AG04449 (cell line): ENCODE measurements at places on chromosomes 11 and 22.

DNA sequence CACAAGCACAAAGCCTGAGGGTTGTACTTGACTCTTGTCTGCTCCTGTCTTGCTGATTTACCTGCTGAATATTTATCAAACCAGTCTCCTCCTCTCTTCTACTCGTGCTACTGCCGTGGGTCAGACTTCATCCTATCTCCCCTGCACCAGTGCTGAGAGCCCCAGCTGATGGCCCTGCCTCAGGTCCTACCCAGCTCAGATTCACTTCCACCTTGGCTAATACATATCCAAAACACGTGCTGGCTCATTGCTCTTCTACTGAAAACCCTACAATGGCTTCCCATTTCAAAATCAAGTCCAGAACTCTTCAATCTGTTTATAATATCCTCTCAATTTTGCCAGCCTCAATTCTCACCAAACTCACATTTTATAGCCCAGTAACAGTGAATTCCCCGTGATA is 48.3 kb downstream of the RAB30 start:
- DNase-seq, result no peak

- DNase-seq, result no peak
Measured at GRCh38 chr11:134124660-134125451, 56.0 kb downstream of the JAM3 start.

- no peak for DNase-seq
Measured at GRCh38 chr11:78415338-78415737, 2.3 kb downstream of the GAB2 start.

DNA sequence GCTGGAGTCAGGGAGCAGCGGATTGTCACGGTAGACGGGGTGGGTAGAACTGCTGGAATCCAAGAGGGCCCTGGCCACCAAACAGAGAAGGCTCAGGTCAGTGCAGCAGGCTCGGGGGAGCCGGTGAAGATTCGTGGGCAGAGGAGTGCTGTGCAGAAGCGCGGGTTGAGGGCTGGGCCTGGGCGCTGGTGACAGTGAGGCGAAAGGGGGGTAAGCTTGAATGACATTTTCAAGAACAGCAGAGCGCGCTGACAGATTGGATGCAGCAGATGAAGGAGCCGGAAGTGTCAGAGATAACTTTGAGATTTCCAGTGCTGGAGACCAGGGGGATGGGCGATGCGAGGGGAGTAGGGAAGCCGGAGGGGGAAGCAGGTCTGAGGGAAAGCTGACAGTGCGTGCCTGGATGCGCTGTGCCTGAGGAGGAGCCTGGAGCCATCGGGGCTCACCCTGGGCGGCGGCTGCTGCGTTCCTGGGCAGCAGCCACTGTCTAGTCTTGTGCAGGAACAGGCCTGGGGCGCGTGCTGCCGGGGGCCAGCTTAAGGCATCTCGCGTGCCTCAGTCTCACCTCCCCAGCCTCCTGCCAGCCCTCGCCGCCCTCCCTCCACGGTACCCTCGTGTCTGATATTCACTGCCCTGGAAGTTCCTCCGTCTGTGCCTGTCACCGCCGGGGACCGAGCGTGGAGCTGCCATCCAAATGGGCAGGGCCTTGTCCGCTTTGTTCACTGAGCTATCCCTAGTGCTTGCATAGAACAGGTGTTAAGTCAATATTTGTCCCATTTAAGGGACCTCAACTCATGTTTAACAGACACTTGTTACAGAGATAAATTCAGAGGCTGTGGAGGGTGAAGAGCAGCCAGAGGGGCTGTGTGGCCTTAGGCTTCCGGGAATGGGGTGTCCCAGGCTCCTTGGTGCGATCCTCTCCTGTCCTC is 5.2 kb downstream of the GRIK4 start:
- DNase-seq, result no peak

DNA sequence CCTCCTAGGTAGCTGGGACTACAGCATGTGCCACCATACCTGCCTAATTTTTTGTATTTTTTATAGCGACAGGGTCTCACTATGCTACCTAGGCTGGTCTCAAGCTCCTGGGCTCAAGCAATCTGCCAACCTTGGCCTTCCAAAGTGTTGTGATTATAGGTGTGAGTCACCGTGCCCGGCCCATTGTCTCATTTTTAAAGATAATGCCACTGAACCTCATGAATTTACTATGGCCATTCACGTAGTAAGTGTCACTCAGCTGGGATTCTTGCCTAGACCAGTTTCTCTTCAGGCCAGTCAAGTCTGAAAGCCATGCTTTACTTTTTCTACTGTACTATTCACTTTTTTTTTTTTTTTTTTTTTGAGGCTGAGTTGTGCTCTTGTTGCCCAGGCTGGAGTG is 22.4 kb downstream of the DEPDC5 start:
- no peak for DNase-seq

- no peak for DNase-seq
Measured at GRCh38 chr11:101129203-101129943, at the start of gene PGR. PGR (minus strand) TSS chr11:101129813; CDS start chr11:101129070, 743 bp downstream.

DNA sequence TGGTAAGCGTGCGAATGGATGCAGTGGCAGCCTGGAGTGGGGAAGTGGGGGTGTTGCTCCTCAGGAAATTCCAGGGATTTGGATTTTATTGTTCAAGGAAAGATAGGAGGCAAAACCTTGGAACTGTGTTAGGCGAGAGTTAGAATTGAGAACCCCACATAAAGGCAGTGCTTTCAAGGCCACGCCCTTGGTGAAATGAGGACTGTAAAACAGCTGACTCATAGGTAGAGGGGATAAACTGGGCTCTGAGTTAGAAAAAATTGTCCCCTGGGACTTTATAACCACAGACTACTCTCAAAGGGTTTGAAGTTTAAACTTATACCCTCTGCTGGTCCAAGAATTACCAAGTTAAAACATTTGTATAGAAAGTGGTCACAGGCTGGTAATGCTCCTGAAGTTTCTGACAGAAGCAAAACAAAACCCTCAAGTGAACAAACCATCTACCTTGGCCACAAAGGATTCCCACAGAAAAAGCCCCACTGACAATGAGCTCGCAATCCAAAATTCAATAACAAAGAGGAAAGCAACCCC is 250.3 kb upstream of the TBCEL start:
- no peak for DNase-seq

DNA sequence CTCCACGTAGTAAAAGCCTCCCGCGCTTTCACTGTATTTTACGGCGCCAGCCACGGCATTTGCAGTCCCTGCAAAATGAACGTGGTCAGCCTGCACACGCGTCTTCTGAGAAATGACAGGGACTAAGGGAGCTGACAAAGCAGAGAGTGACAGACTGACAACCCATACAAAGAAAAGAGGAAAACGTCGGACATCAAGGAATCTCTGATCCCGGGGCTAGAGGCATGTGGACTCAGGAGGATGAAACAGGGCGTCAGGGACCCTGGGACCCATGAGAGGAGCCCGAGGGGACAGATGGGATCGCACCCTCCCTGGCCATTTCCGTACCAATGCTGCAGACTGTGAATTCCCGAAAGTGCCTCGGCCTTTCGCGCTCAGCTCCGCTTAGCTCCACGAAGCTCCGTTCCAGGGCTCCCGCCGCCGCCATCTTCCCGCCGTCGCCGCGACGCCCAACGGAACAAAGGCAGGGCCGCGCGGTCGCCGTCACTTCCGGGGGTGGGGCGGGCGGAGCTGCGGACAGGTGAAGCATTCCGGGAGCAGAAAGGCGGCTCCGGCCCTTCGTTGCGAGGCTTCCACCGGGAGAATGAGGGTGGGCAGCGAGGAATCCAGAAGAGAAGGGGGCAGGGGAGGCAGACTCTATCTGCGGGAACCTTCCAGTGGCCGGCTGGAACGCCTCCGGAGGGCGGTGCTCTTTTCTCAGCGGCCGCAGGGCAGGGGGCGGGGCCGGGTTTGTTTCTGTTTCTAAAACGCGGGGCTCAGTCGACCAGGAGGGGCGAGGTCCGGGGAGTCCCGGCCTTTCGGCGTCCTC is at the start of gene NUP160:
NUP160 (minus strand) TSS at position 459 of the 808 bp plus-strand sequence; CDS start at position 427, 32 bp downstream.
- no peak for DNase-seq

- no peak for DNase-seq
Measured at GRCh38 chr11:3962406-3962840, 107.0 kb downstream of the STIM1 start.

- no peak for DNase-seq
Measured at GRCh38 chr11:26676641-26677040, 45.2 kb downstream of the SLC5A12 start.

DNA sequence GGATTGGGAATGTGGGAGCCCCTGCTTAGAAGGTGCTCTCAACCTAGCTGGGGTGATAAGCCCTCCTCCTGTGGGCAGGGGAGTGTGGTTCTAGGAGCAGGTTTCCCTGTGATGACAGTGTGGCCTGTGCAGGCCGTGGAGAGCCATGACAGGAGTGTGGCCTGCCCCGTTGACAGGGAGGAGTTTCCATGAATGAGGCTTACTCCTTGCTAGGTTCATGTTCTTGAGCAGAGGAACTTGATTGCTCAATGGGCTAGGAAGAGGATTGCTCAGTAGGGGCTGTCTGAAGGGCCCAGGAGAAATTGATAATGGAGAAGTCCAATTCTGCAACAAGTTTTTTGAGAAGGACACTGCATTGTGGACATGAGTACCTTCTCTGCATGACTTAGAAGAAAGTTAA is 92.0 kb downstream of the PPP6R3 start:
- DNase-seq, result no peak

- no peak for DNase-seq
Measured at GRCh38 chr11:118002541-118003423, 16.6 kb downstream of the IL10RA start.

- no peak for DNase-seq
Measured at GRCh38 chr11:70854201-70854600, 398.2 kb downstream of the SHANK2 start.

GRCh38 chr11:69647390-69647748 is 6.4 kb downstream of the CCND1 start:
- DNase-seq, result no peak

DNA sequence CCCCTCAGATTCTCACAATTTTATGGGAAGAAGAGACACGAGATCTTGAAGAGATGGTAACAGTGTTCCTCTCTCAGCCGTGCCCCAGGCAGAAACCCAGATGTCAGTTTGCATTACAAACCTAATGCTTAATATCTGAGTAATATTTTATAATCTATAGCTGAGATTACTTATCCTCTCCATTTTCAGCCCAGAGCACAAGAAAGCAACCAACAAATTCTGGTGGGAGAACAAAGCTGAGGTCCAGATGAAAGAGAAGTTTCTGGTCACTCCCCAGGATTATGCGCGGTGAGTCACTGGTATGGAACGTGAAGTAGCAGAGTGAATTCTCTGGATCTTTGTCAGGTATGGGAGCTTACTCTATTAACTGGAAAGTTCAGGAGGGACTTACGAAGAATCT is 884 bp downstream of the CENATAC start:
- no peak for DNase-seq

- DNase-seq, result no peak
Measured at GRCh38 chr11:92276773-92277172, 52.2 kb downstream of the FAT3 start.

- DNase-seq, result no peak
Measured at GRCh38 chr11:94934846-94935245, 38.5 kb downstream of the CWC15 start.

DNA sequence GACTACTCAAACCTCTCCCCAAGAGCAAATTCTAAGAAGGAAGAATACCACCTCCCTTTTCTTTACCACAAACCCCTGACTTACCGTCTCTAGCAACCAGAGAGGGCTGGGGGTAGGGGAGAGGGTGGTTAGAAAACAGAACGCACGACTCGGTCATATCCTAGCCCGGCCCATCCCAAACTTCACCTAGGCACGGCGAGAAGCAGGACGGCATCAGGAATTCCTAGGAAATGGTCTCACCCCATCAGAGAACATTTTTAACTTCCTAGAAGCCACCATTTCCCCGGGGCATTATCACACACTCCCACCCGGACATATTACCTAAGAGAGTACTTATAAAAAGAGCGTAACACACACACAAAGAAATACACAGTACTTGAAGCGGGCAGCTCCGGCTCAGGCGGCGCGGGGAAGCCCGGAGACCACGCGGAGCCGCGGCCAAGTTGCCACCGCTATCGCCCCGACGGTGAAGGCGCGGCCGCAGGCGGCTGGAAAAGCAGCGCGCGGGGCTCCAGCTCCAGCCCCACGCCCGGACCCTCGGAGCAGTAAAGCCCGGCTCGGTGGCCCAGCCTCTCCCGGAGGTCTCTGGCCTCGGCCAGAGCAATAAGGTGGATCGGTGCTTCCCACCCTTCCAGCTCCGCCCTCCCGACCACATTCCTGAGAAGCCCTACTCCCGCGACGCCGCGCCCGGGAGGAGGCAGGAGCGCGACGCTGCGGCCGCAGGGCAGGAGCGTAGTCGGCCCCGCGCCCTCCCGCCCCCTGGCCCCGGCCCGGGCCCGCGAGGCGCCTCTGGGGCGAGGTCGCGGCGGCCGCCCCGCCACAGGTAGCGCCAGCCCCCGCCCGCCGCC is 878 bp downstream of the RRAS2 start:
- no peak for DNase-seq

DNA sequence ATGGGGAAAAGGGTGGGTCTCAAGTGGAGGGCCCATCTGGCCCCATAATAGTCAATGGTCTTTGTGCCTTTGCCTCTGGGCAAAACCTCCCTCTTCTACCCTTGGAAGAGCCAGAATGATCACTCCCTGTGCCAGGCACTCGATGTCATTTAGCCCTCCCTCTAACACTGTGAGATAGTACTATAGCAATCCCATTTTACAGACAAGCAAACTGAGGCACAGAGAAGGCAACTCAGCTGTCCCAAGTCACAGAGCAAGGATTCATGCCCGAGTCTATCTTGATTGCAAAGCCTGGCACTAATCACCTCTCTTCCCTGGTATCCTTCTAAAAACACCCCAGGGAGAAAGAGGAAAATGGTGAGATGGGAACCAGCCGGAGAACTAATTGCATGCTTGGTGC is 76.4 kb downstream of the TP53I11 start:
- DNase-seq, result no peak

GRCh38 chr11:105490333-105490732 is 119.5 kb upstream of the GRIA4 start:
- no peak for DNase-seq

- DNase-seq, result no peak
Measured at GRCh38 chr11:75200051-75200450, 40.5 kb upstream of the TPBGL start.
